Stimulated activated naive B cell treated with anti-CD40 and anti-IgM and Interleukin-4, amounts not matched to agents 10 μg/mL and 1 μg/mL and 100 μg/mL, for 72 hours (primary cell): ENCODE measurements at places on chromosomes 7 and 10.

DNA sequence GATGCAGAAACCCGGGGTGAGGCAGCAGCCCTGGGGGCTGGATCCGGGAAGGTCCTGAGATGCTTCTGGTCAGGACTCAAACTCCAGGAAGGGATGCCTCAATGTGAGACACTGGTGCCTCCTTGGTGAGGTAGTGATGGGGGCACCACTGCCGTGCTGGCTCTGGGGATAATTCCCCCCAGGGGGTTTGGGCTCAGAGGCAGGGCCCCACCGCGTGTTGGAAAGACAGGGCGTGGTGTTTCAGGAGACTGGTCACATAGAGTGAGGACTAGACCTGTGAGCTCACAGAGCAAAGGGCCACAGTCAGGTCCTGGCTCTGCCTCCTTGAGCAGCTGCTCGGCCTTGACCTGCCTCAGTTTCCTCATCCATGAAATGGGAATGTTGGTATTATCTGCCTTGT is 361.9 kb downstream of the GLRX3 start:
- no peak overlapping the region for H3K4me3 ChIP-seq
- H3K4me1 ChIP-seq: no peaks in the 10 kb centered on the region

DNA sequence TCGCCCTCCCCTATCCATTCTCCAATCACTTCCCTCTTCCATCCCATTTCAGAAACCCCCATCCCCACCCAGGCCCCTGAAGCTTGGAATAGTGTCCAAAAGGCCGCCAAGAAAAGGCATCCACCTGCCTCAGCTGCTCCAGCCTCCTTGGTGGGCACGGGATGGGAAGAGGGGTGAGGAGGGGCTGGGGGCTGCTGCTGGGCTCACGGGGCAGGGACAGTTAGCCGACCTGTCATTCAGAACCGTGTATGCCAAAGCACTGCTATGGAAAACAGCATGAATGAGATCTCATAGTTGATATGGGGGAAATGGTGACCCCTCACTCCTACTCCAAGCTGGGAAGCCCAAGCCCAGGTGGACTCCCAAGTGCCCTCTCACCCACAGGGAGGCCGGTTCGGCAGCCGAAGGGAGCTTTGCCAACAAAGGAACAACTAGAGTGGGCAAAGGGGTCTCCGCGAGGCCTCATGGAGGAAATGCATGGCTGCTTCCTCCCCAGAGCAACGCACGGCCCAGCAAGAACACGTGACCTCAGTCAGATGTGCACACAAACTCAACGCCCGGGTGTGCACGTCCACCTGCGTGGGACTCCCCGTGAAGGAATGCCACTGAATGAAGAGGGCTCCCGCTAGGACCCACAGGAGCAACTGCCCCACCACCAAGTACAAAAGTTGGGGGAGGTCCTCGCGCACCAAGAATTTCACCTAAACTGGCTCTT is 52.5 kb downstream of the EBF3 start:
- H3K36me3 ChIP-seq: no peaks in the 10 kb centered on the region
- DNase-seq: no peak
- H3K27me3 ChIP-seq: peaks cover 6% of the 10 kb centered on the region

DNA sequence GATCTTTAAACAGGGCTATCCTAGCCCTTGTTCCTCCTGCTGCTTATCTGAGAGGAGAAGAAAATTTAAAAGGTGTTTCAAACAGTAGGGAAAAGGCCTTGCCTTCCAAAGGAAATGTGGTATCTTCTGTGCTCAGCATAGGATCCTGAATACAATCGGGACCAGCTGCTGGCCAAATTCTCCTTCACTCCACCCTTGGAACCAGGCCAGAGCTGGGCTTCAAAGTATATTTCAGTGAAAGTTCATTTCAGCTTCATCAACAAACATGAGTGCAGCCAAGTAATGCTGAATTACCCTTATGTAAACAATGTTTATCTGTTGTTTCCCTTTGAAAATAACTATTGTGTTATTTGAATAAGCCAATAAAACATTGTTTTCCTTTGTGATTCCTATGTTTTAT is 146.5 kb upstream of the MEOX2 start:
- no peak overlapping the region for H3K4me3 ChIP-seq
- H3K36me3 ChIP-seq: no peaks in the 10 kb centered on the region
- no peaks in the 10 kb centered on the region for H3K4me1 ChIP-seq

GRCh38 chr10:120392671-120393079 is 64.4 kb upstream of the PLPP4 start:
- H3K27ac ChIP-seq: no peak overlapping the region
- no peaks in the 10 kb centered on the region for H3K36me3 ChIP-seq
- H3K27me3 ChIP-seq: peaks cover 6% of the 10 kb centered on the region
- no peak for DNase-seq

DNA sequence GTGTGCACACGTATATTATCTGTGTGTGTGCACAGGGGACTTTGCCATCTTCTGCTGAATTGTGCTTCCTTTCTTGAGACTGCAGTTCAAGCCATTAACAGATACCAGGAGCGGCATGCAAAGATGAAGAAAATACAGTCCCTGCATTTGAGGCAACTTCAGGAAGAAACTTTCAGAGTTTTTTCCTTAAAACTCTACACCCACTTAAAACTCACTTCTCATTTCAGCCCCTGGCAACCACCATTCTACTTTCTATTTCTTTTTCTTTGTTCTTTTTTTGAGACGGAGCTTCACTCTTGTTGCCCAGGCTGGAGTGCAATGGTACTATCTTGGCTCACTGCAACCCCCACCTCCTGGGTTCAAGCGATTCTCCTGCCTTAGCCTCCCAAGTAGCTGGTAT is 448.9 kb upstream of the ZMIZ1 start:
- no peaks in the 10 kb centered on the region for H3K36me3 ChIP-seq
- H3K4me3 ChIP-seq: no peak overlapping the region
- no peak overlapping the region for H3K27ac ChIP-seq
- no peak for DNase-seq

- DNase-seq: no peak
- H3K36me3 ChIP-seq: peaks cover 28% of the 10 kb centered on the region
- peaks cover 20% of the 10 kb centered on the region for H3K4me1 ChIP-seq
- H3K27ac ChIP-seq: peak overlapping the region; percentile 20
- H3K4me3 ChIP-seq: no peak overlapping the region
Observed at GRCh38 chr10:13631594-13631993, 44.8 kb downstream of the PRPF18 start.

DNA sequence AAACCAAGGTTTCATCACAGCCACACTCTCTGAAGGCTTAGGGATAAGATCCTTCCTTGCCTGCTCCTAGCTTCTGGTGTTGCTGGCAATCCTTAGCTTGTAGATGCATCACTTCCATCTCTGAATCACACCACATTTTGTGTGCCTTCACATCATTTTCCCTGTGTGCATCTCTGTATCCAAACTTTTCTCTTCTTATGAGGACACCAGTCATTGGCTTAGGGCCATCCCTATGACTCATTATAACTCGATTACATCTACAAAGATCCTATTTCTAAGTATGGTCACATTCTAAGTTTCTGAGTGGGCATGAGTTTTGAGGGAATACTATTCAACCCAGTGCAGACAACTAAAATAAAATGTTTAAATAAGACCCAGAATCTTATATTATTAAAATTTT is 121.7 kb downstream of the C7orf25 start:
- no peak for DNase-seq
- H3K4me1 ChIP-seq: no peaks in the 10 kb centered on the region
- no peaks in the 10 kb centered on the region for H3K36me3 ChIP-seq
- H3K27me3 ChIP-seq: no peaks in the 10 kb centered on the region

DNA sequence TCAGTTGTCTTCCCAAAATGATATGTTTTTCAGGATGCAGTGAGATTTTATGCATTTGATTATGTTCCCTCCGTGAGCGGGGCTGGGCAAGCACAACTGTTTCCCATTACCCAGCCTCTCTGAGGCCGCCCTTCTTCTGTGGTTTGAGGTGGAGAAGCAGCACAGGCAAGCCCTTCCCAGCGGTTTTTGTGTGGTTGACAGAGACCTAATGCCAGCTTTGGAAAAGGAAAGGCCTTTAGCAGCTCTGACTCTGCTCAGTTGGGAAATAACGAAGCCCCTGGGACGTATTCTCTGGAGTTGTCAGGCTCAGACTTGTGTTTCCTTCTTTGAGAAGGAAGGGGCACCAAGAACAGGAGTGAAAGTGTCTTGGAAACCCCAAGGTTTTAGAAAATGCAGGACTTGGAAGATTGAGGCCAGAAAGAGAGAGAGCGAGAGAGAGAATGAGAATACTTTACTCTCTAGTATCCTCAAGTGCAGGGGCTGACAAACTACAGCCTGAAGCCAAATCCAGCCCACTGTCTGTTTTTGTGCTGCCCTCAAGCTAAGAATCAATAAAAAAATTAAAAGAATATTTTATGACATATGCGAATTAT is 20.6 kb upstream of the PDCD4 start:
- no peak overlapping the region for H3K4me3 ChIP-seq
- H3K4me1 ChIP-seq: peaks cover 60% of the 10 kb centered on the region
- peak overlapping the region; percentile 43 for H3K27ac ChIP-seq
- H3K27me3 ChIP-seq: no peaks in the 10 kb centered on the region
- no peak for DNase-seq

GRCh38 chr7:28937103-28937502 is 21.0 kb downstream of the TRIL start:
- no peaks in the 10 kb centered on the region for H3K36me3 ChIP-seq
- peaks cover 50% of the 10 kb centered on the region for H3K27me3 ChIP-seq
- H3K4me3 ChIP-seq: no peak overlapping the region
- no peaks in the 10 kb centered on the region for H3K4me1 ChIP-seq
- DNase-seq: no peak
- H3K27ac ChIP-seq: no peak overlapping the region

GRCh38 chr7:134685250-134685649 is 38.6 kb downstream of the BPGM start:
- no peaks in the 10 kb centered on the region for H3K4me1 ChIP-seq
- no peaks in the 10 kb centered on the region for H3K27me3 ChIP-seq
- peaks cover 5% of the 10 kb centered on the region for H3K36me3 ChIP-seq
- H3K27ac ChIP-seq: no peak overlapping the region

DNA sequence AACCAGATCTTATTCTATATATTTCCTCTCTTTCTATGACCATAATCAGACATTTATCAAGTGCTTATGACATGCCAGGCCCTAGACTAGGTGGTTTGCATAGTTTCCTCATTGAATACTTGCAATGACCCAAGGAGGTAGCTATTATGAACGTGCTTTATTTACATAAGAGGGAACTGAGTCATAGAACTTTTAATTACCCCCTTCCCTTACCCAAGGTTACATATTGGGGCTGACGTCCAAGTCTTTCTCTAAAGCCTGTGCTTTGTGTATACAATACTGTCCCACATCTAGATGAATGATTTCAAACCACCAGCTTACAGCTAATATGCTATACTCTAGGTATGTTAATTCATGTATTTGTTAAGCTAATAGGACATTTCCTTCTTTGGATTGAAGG is 91.9 kb upstream of the NPY start:
- DNase-seq: no peak
- no peak overlapping the region for H3K27ac ChIP-seq
- H3K27me3 ChIP-seq: peaks cover 7% of the 10 kb centered on the region
- no peaks in the 10 kb centered on the region for H3K36me3 ChIP-seq

DNA sequence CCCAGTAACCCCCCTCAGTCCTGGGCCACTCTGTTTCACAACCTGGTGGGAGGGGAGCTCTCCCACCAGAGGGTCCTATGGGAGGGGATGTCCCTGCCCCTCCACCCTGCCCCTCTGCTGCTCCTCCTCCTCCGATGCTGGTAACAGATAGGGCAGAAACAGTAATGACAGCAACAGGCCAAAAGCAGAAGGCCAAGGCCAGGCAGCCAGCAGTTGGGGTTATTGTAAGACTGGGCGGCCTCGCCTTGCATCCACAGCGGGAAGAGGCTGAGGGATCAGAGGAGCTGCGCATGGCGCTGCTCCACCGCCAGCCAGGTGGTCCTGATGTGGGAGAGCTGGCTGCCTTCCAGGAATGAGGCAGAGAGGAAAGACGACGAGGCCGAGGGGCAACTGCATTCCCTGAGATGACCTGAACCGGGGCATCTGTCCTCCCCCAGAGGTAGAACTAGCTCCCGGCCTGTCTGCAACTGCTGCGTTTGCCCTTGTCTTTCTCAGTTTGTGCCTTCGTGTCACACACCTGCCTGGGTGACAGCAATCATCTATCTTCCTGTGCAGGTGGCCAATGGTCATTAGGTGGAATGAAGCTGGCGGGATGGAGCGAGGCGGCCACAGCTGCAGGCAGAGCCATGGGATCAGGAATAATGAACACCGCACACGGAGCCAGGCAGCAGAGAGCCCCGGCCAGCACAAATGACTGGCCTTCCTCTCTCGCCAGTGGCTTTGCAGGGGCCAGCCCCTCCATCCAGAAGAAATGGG is 54.0 kb upstream of the CACUL1 start:
- H3K27ac ChIP-seq: no peak overlapping the region
- H3K4me1 ChIP-seq: no peaks in the 10 kb centered on the region
- no peak overlapping the region for H3K4me3 ChIP-seq
- H3K36me3 ChIP-seq: no peaks in the 10 kb centered on the region
- peaks cover 15% of the 10 kb centered on the region for H3K27me3 ChIP-seq

GRCh38 chr7:16268821-16269768 is 152.2 kb downstream of the CRPPA start:
- no peak overlapping the region for H3K4me3 ChIP-seq
- H3K36me3 ChIP-seq: no peaks in the 10 kb centered on the region
- no peaks in the 10 kb centered on the region for H3K4me1 ChIP-seq

GRCh38 chr10:58994226-58995057 is 182.0 kb upstream of the PHYHIPL start:
- no peak overlapping the region for H3K27ac ChIP-seq
- no peak overlapping the region for H3K4me3 ChIP-seq
- DNase-seq: no peak
- H3K36me3 ChIP-seq: no peaks in the 10 kb centered on the region
- peaks cover 1% of the 10 kb centered on the region for H3K4me1 ChIP-seq

GRCh38 chr7:587767-588166 is 68.1 kb upstream of the PDGFA start:
- no peak overlapping the region for H3K27ac ChIP-seq
- DNase-seq: no peak
- peaks cover 28% of the 10 kb centered on the region for H3K4me1 ChIP-seq
- H3K36me3 ChIP-seq: peaks cover 69% of the 10 kb centered on the region

- H3K4me3 ChIP-seq: peak overlapping the region; percentile 86
- DNase-seq: no peak
- peak overlapping the region; percentile 67 for H3K27ac ChIP-seq
- H3K4me1 ChIP-seq: peaks cover 61% of the 10 kb centered on the region
- H3K27me3 ChIP-seq: no peaks in the 10 kb centered on the region
Observed at GRCh38 chr7:37352251-37352880, 96.3 kb downstream of the ELMO1 start.

- peaks cover 47% of the 10 kb centered on the region for H3K27me3 ChIP-seq
- H3K4me1 ChIP-seq: peaks cover 29% of the 10 kb centered on the region
- no peaks in the 10 kb centered on the region for H3K36me3 ChIP-seq
- no peak for DNase-seq
Observed at GRCh38 chr7:455110-455928, 64.3 kb downstream of the PDGFA start.

- H3K36me3 ChIP-seq: peaks cover 62% of the 10 kb centered on the region
- peak overlapping the region; percentile 97 for H3K4me3 ChIP-seq
- H3K4me1 ChIP-seq: peaks cover 65% of the 10 kb centered on the region
Observed at GRCh38 chr10:102396730-102397151, 1.2 kb downstream of the NFKB2 start.

GRCh38 chr10:123458933-123459332 is 207.2 kb upstream of the GPR26 start:
- no peak overlapping the region for H3K27ac ChIP-seq
- no peak for DNase-seq
- no peaks in the 10 kb centered on the region for H3K36me3 ChIP-seq
- peaks cover 5% of the 10 kb centered on the region for H3K4me1 ChIP-seq

- no peaks in the 10 kb centered on the region for H3K36me3 ChIP-seq
- H3K27me3 ChIP-seq: no peaks in the 10 kb centered on the region
- no peaks in the 10 kb centered on the region for H3K4me1 ChIP-seq
- no peak overlapping the region for H3K4me3 ChIP-seq
- DNase-seq: no peak
Observed at GRCh38 chr7:69095649-69096048, 502.6 kb upstream of the AUTS2 start.
